Neural crest cell (in vitro differentiated cells): ENCODE measurements at places on chromosomes 1 and 21. TPM values are rescaled to one million over a fixed set of nuclear protein-coding genes. Genes with fewer than 3 reads are reported as not detected.

The TTF2 gene
- total RNA-seq: 66.7 and 69.8 TPM in 2 replicates

The RNF220 gene
- total RNA-seq: 96.7 and 101 TPM in 2 replicates

The LINGO4 gene
- not detected in 2 replicates for total RNA-seq

The RGS13 gene
- not detected in 2 replicates for total RNA-seq

The RRAGC gene
- 21.0 and 24.1 TPM in 2 replicates for total RNA-seq

The DCDC2B gene
- total RNA-seq: not detected in 2 replicates

The MYOG gene
- not detected in 2 replicates for total RNA-seq

The SPRR5 gene
- total RNA-seq: not detected in 2 replicates

The PDXK gene
- 59.3 and 67.3 TPM in 2 replicates for total RNA-seq

The THEMIS2 gene
- total RNA-seq: 5.5 and 5.7 TPM in 2 replicates

The ANKRD35 gene
- 0.07 and 0.11 TPM in 2 replicates for total RNA-seq

The SLC19A2 gene
- 12.2 and 12.6 TPM in 2 replicates for total RNA-seq

The WNT3A gene
- total RNA-seq: not detected in 2 replicates

The IL10RB gene
- 5.8 and 7.1 TPM in 2 replicates for total RNA-seq

The NR0B2 gene
- total RNA-seq: not detected in 2 replicates

The SLAMF9 gene
- not detected in 2 replicates for total RNA-seq

GRCh38 chr1:41799723-41800122 is 119.0 kb downstream of the HIVEP3 start:
- H3K36me3 ChIP-seq: no peaks in the 10 kb centered on the region
- DNase-seq: no peak
- no peaks in the 10 kb centered on the region for H3K4me1 ChIP-seq

DNA sequence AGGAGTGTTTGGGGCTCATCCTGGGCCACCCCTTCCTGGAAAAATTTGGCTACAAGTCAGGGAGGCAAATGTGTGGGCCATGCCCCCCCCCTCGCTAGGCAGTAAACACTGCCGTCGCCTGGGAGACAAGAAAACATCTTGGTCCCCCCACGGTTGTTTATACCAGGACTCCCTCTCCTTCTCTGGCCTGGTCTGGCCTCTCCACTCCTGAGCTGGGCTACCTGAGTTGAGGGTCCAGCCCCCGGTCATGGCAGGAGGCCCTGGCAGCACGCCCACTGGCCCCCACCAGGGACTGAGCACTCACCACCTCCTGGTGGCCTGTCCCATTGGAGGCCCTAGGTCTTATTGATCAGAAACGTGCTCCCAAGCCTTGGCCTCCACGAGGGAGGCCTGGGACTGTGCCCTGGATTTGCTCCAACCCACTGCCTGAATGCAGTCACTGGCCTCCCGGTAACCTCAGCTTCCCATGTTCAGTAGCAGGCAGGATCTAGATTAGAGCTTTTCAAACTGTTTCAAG is 15.8 kb downstream of the KCNQ4 start:
- peaks cover 29% of the 10 kb centered on the region for H3K4me1 ChIP-seq
- no peaks in the 10 kb centered on the region for H3K36me3 ChIP-seq
- DNase-seq: no peak
- H3K27ac ChIP-seq: no peak overlapping the region
- no peaks in the 10 kb centered on the region for H3K27me3 ChIP-seq

GRCh38 chr1:245484176-245484575 is 329.4 kb downstream of the KIF26B start:
- no peaks in the 10 kb centered on the region for H3K36me3 ChIP-seq
- no peak overlapping the region for H3K27ac ChIP-seq
- no peak for DNase-seq
- H3K4me3 ChIP-seq: no peak overlapping the region
- peaks cover 35% of the 10 kb centered on the region for H3K4me1 ChIP-seq
- no peaks in the 10 kb centered on the region for H3K27me3 ChIP-seq

GRCh38 chr1:107840725-107841124 is 124.3 kb downstream of the VAV3 start:
- H3K4me1 ChIP-seq: peaks cover 4% of the 10 kb centered on the region
- no peak overlapping the region for H3K4me3 ChIP-seq
- no peak for DNase-seq
- H3K27me3 ChIP-seq: no peaks in the 10 kb centered on the region

DNA sequence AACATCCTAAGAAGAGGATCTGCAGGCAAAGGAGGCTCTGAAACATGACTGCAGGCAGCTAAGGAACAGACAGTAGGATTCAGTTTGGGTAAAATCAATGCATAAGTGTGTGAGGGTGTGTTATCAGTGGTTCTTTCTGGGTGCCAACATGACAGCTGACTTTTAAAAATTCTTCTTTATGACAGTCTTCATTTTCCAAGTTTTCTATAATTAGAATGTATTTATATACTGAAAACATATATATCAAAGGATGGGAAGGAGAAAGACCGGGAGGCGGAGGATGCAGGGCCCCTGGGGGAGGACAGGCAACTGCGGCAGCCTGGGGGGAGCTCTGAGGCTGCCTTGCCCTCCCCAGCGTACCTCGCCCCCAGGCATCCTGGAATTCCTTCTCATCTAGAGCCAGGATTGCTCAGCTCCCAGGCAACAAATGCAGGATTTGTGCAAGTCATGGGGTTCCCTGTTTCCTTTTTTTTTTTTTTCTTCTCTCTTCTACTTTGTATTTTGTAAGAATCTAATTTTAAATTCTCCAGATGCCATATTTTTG is 104.8 kb downstream of the CSMD2 start:
- peaks cover 3% of the 10 kb centered on the region for H3K27me3 ChIP-seq
- H3K4me1 ChIP-seq: no peaks in the 10 kb centered on the region
- H3K27ac ChIP-seq: no peak overlapping the region
- no peak for DNase-seq
- H3K4me3 ChIP-seq: no peak overlapping the region

- peak overlapping the region; percentile 30 for H3K27ac ChIP-seq
- peaks cover 9% of the 10 kb centered on the region for H3K27me3 ChIP-seq
- no peaks in the 10 kb centered on the region for H3K4me1 ChIP-seq
- H3K36me3 ChIP-seq: no peaks in the 10 kb centered on the region
- DNase-seq: no peak
Measured at GRCh38 chr1:115293899-115294298, 44.1 kb downstream of the NGF start.

DNA sequence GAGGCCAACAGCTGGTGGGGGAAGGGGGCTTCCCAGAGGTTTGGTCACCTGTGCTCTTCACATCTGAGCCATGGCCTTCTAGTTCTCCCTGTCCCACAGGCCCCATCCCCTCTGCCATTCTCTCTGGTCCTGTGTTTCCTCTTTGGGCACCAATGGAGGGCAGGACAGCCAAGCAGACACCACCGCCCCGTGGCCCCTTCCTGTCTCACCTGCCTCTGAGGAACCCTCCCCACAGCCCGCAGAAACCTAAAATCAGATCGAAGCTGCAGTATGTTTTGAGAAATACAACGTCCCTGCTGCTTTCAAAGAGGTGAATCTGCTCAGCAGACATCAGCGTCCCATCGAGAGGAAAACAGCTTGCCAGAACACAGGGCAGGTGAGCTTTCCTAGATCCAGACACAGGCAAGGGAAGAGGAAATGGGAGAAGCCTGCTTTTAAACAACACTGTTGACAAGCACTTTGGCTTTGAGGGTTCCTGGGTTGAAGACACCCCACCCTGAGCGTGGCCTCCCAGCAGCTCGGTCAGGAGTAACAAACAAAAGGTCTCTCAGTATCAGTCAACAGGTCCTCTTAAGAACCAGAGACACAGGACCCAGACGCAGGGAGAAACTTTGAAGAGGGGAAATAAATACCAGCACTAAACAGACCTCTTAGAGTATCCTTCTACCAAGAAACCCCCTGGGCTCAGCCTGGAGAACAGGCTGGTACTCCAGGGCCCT is 2.3 kb downstream of the PANK4 start:
- H3K4me1 ChIP-seq: peaks cover 30% of the 10 kb centered on the region
- DNase-seq: no peak
- peaks cover 21% of the 10 kb centered on the region for H3K27me3 ChIP-seq
- H3K4me3 ChIP-seq: peak overlapping the region; percentile 98
- peak overlapping the region; percentile 16 for H3K27ac ChIP-seq

- H3K36me3 ChIP-seq: no peaks in the 10 kb centered on the region
- H3K27ac ChIP-seq: no peak overlapping the region
- no peaks in the 10 kb centered on the region for H3K27me3 ChIP-seq
- peaks cover 7% of the 10 kb centered on the region for H3K4me1 ChIP-seq
- H3K4me3 ChIP-seq: no peak overlapping the region
Measured at GRCh38 chr1:193448682-193449461, 262.5 kb upstream of the B3GALT2 start.

DNA sequence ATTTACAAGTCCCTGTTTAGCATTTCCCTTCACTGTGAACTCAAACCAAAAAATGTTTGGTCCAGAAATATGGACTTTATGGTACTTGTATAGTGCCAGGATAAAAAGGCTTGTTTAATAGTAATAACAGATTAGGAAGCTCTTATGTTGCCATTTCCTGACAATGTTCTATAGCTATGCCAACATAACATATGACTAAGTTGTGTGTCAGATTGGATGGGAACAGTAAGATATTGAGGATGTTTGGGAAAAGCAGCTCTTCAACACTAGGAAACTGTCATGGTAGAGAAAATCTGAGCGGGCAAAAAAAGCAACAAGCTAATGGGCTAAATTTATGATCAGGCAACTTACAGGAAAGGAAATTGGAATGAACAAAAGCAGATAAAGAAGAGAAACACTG is 287.1 kb upstream of the ADGRL4 start:
- no peak for DNase-seq
- no peaks in the 10 kb centered on the region for H3K4me1 ChIP-seq
- H3K27ac ChIP-seq: no peak overlapping the region

- H3K36me3 ChIP-seq: peaks cover 3% of the 10 kb centered on the region
- H3K27ac ChIP-seq: peak overlapping the region; percentile 80
- H3K4me3 ChIP-seq: peak overlapping the region; percentile 38
- H3K27me3 ChIP-seq: no peaks in the 10 kb centered on the region
Measured at GRCh38 chr1:27556781-27557595, 47.0 kb downstream of the AHDC1 start.

DNA sequence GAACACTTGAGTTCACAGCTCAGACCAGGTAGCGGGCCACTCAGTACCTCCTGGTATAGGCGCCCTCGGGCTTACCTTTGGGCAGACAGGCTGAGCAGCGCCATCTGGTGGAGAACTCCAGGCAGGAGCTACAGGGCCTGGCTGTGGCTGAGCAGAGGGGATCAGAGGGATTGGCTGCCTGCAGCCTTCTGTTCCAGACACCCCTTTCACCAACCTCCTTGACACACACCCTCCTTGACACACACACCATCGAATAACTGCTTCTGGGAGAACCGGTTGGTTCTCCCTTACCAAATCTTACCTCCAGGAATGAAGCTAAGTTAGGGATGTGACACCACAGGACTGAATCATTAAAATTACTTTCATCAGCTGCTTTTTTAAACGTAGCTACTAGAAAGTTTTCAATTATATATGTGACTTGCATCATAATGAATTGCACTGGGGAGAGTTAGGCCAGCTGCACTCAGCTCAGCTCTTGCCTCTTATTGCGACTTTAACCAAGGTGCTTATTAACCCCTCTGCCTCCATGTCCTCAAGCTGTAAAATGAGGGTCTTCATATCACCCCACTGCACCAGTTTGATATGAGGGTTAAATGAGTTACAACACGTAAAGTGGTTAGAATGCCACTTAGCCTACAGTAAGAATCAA is 6.6 kb downstream of the LIN28A start:
- peaks cover 2% of the 10 kb centered on the region for H3K27me3 ChIP-seq
- peaks cover 23% of the 10 kb centered on the region for H3K36me3 ChIP-seq
- H3K27ac ChIP-seq: no peak overlapping the region

DNA sequence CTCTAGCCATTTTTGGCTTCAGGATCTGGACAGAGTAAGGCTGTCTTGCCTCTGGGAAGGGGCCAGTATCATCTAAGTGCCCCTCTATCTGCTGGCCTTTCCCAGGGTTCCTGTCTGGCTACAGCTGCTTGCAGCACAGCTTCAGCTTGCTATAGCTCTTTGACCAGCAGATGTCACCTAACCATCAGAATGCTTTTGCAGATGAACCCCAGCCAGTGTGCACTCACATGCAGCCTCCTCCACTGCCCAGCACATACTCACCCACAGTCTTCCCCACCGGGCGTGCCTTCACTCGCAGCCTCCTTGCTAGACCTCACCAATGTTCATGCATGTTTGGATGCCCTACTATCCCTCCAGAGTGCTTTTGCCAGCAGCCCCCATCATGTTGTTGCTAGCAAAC is 769.0 kb downstream of the BRINP3 start:
- no peaks in the 10 kb centered on the region for H3K27me3 ChIP-seq
- no peaks in the 10 kb centered on the region for H3K36me3 ChIP-seq
- H3K4me1 ChIP-seq: no peaks in the 10 kb centered on the region
- H3K27ac ChIP-seq: no peak overlapping the region

DNA sequence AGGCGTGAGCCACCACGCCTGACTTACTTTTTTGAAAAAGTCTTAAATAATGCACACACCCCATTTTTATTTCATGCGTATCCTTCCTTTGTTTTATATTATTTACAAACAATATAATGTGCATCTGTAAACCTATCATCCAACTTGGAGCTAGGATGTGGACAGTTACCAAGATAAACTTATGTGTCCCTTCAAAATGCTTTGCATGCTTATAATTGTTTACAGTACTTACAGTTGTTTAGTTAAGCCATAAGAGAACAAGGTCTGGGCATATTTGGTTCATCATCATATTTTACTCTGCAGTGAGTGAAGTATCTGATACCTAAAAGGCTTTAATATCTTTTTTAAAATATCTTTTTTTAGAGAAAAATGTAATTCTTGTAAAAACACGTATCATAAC is 16.1 kb upstream of the HMGN1 start:
- H3K36me3 ChIP-seq: no peaks in the 10 kb centered on the region
- no peaks in the 10 kb centered on the region for H3K27me3 ChIP-seq
- no peak overlapping the region for H3K27ac ChIP-seq
- DNase-seq: no peak

GRCh38 chr1:56206391-56206790 is 373.0 kb downstream of the PLPP3 start:
- no peaks in the 10 kb centered on the region for H3K27me3 ChIP-seq
- peaks cover 2% of the 10 kb centered on the region for H3K36me3 ChIP-seq
- DNase-seq: no peak
- peaks cover 10% of the 10 kb centered on the region for H3K4me1 ChIP-seq

DNA sequence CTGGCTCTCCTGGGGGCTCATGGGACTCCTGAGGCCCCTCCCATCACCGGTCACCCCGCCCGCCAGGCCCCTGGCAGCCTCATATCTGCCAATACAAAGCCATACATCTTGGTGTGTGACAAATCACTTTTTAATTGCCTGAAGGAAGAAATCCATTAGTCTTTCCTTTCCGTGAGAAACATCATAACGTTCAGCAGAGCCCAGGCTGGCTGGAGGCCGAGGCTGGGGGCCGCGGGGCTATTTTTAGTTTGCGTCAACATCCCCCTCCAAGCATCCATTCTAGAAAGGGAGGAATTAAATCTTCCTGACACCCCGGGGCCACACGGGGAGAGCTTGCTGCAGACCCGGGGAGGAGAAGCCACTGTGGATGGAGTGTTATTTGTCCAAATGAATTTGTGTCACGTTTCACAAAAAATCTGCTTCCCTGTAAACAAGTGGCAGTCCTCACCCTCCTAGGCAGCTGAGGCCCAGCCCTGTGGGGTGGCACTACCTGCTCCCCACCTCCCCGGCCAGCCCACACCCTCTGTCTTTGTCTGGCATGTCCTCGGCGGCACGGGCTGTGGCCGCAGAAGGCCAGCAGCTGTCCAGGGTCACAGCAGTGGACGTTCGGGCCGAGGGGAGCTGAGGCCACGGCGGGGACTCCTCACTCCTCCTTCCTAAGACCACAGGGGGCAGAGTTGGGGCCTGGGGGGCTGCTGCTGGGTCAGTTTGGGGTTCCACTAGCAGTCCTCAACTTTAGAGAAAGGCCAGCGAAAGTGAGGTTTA is 236.9 kb upstream of the VAMP3 start:
- H3K4me1 ChIP-seq: peaks cover 35% of the 10 kb centered on the region
- H3K4me3 ChIP-seq: no peak overlapping the region
- no peak for DNase-seq
- no peaks in the 10 kb centered on the region for H3K36me3 ChIP-seq
- peak overlapping the region; percentile 12 for H3K27ac ChIP-seq
